ENCODE measurements at places on chromosomes 2 and 18. TPM values are rescaled to one million over a fixed set of nuclear protein-coding genes. Genes with fewer than 3 reads are reported as not detected.

DNA sequence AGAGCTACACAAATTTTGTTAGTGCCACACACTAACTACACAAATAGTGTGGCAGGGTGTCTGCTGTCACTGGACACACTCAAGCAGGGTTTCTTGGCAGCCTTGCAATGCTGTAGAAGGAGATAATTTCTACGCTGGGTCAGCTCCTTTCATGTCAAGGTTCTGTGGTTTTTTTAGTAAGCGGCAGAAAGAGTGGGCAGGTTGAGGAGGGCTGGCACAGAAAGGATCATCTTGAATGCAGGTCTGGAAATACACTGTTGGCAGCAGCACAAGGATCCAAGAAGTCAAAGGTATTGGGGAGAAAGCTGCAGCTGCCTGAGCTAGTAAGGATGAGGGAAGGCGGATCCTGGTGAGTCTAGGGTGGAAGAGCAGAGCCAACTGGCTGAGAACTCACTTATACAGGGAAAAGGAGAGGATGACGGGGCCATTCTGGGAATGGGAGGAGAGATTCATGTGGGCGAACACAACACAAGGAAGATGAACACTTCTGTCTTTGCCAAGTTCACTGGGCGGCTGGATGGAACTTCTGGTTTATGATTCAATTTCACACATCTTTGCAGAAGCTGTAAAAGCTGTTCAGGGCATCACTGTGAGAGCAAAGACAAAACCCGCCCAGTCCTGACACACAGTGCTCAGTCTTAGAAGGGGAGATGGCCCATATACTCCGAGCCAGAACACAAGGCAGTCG, 16.9 kb upstream of the CYRIA start:
- no peak overlapping the region for H3K4me3 ChIP-seq
- no peak overlapping the region for H3K27ac ChIP-seq
- H3K27me3 ChIP-seq = no peaks in the 10 kb centered on the region
- DNase-seq = no peak
- H3K36me3 ChIP-seq = no peaks in the 10 kb centered on the region

- no peak for DNase-seq
- no peaks in the 10 kb centered on the region for H3K36me3 ChIP-seq
- H3K4me1 ChIP-seq = no peaks in the 10 kb centered on the region
- H3K4me3 ChIP-seq = no peak overlapping the region
These were observed 300.0 kb upstream of the HDAC4 start for GRCh38 chr2:239700686-239701345.

- H3K27me3 ChIP-seq = peaks cover 7% of the 10 kb centered on the region
- H3K27ac ChIP-seq = no peak overlapping the region
- H3K4me3 ChIP-seq = no peak overlapping the region
- H3K4me1 ChIP-seq = no peaks in the 10 kb centered on the region
These were observed 147.9 kb downstream of the GALNT3 start for GRCh38 chr2:165645930-165646831.

GRCh38 chr18:48486754-48487153, 52.1 kb upstream of the CTIF start:
- H3K36me3 ChIP-seq = no peaks in the 10 kb centered on the region
- H3K27me3 ChIP-seq = peaks cover 4% of the 10 kb centered on the region
- no peak overlapping the region for H3K27ac ChIP-seq
- no peak overlapping the region for H3K4me3 ChIP-seq

GRCh38 chr18:70425236-70425635, 136.4 kb downstream of the SOCS6 start:
- H3K4me3 ChIP-seq = no peak overlapping the region
- no peaks in the 10 kb centered on the region for H3K27me3 ChIP-seq
- DNase-seq = no peak
- no peak overlapping the region for H3K27ac ChIP-seq
- no peaks in the 10 kb centered on the region for H3K36me3 ChIP-seq

GRCh38 chr2:235619544-235619943, 125.7 kb downstream of the AGAP1 start:
- H3K36me3 ChIP-seq = no peaks in the 10 kb centered on the region
- H3K4me1 ChIP-seq = no peaks in the 10 kb centered on the region
- no peak overlapping the region for H3K27ac ChIP-seq
- no peaks in the 10 kb centered on the region for H3K27me3 ChIP-seq
- H3K4me3 ChIP-seq = no peak overlapping the region
- DNase-seq = no peak

- H3K27ac ChIP-seq = no peak overlapping the region
- peaks cover 45% of the 10 kb centered on the region for H3K36me3 ChIP-seq
- no peaks in the 10 kb centered on the region for H3K4me1 ChIP-seq
- no peak for DNase-seq
These were observed 96.1 kb downstream of the UGGT1 start for GRCh38 chr2:128187032-128187654.

DNA sequence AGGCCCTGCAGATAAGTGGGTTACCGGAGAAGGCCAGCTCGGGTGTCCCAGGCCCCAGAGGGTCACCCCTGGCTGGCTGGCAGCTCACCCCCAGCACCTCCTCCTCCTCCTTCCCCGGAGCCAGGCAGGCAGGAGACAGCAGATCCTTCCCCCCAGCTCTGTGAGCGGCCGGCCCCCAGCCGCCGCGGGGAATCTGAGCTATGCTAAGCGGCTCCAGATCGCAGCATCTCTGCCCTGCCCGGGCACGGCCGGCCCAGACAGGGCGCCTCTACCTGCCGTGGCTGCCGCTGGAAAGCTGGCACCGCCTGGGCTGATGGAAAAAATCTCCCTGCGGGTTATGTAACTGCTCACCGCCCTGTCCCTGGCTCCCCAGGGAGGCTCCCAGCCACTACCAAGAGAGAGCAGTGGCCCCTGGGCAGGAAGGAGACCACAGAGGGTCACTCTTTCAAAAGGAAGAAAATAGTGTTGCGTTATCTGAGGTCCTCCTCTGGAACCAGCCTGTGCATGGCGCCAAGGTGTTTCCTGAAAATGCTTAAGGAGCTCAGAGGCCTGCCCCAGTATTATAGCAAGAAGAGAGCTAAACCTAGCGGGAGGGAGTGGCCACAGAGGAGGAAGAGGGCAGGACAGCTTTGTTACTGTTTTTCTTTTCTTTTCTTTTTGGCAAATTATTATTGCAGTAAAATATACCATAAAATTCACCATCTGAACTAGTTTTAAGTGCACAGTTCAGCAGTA, 179.0 kb downstream of the SMAD7 start:
- H3K27ac ChIP-seq = no peak overlapping the region
- no peaks in the 10 kb centered on the region for H3K4me1 ChIP-seq
- DNase-seq = no peak
- H3K4me3 ChIP-seq = no peak overlapping the region
- H3K27me3 ChIP-seq = peaks cover 6% of the 10 kb centered on the region

GRCh38 chr2:240877460-240878340, 9.1 kb downstream of the AGXT start:
- no peak overlapping the region for H3K27ac ChIP-seq
- no peak for DNase-seq
- no peaks in the 10 kb centered on the region for H3K36me3 ChIP-seq
- no peaks in the 10 kb centered on the region for H3K4me1 ChIP-seq
- no peak overlapping the region for H3K4me3 ChIP-seq

GRCh38 chr2:72723769-72724370, 102.0 kb downstream of the EXOC6B start:
- H3K36me3 ChIP-seq = no peaks in the 10 kb centered on the region
- no peak for DNase-seq
- no peak overlapping the region for H3K4me3 ChIP-seq

GRCh38 chr2:229453230-229453629, 182.1 kb upstream of the PID1 start:
- DNase-seq = no peak
- H3K27ac ChIP-seq = no peak overlapping the region
- H3K4me3 ChIP-seq = no peak overlapping the region
- H3K27me3 ChIP-seq = no peaks in the 10 kb centered on the region
- no peaks in the 10 kb centered on the region for H3K36me3 ChIP-seq
- H3K4me1 ChIP-seq = no peaks in the 10 kb centered on the region

DNA sequence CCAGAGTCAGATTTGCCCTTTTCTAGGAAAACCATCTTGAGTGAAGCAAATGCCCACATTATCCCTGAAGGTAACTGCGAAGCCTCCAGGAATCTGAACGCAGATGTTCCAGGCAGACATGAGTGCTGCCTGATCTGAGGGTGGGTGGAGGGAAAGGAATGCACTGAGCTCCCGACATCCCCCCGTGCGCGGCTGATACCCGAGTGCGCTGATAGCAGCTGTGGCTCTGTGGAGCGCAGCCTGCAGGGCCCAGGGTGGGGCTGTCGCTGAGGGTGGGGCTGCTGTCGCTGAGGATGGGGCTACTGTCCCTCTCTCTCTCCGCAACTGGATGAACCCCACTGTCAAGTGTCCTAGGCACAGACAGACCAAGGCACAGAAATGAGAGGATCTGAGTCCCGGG, 82.4 kb downstream of the GFPT1 start:
- H3K27ac ChIP-seq = no peak overlapping the region
- no peaks in the 10 kb centered on the region for H3K36me3 ChIP-seq
- DNase-seq = no peak
- H3K4me1 ChIP-seq = peaks cover 10% of the 10 kb centered on the region

GRCh38 chr18:78138983-78139496, 840.6 kb upstream of the SALL3 start:
- H3K27ac ChIP-seq = no peak overlapping the region
- H3K4me1 ChIP-seq = no peaks in the 10 kb centered on the region
- no peak overlapping the region for H3K4me3 ChIP-seq
- H3K36me3 ChIP-seq = no peaks in the 10 kb centered on the region

DNA sequence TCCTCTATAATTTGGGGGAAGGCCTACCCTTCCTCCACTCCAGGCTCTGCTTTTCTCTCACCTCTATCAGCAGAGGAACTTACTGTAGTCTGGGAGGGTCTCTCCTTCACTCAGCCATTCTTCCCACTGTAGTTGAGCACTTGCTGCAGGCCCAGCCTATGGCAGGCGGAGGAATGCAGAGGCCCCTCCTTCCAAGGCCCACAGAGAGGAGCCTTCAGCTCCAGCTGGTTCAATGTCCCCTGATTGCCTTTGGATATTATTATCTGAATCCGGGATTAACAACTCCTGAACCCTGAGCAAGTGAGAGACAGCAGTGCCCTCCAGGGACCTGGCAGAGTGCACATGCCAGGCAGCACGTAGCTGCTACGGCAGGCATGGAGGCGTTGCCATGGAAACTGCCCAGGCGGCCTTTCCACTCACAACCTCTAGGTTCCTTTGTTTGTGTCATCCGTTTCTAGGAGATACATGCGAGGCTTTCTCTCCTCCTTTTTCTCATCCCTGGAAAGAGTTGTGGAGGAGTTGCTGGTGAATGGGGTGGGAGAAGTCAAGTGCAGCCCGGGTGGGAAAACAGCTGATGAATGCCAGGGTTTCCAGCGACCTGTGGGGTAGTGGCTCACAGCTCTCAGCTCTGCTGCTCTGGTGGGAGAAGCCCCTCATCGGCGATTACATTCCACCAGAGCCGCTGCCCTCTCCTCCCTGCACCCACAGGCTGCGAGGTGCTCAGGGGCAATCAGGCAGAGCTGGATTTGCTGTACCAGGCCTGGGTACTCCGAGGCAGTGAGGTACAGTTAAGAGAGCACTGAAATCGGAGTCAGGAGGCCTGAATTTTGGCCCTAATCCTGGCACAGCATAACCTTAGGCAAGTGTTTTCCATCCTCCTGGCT, 55.3 kb upstream of the HK2 start:
- no peaks in the 10 kb centered on the region for H3K36me3 ChIP-seq
- no peaks in the 10 kb centered on the region for H3K4me1 ChIP-seq
- H3K4me3 ChIP-seq = no peak overlapping the region
- peaks cover 7% of the 10 kb centered on the region for H3K27me3 ChIP-seq
- H3K27ac ChIP-seq = no peak overlapping the region
- no peak for DNase-seq

DNA sequence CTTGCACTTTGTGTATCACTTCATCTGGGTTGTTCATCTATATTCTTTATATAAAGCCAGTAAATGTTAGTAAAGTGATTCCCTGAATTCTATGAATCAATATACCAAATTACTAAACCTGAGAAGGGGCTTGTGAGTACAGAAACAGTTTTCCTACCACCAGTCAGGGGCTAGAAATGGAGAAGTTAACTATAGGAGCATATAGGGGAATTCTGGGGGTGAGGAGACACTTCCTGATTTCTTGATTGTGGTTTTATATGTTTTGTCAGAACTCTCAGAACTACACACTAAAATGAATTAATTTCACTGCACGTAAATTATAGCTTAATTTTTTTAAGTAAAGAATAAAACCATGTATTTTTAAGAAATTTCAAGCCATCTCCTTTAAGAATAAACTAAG, 93.7 kb downstream of the SESTD1 start:
- H3K4me3 ChIP-seq = no peak overlapping the region
- H3K27ac ChIP-seq = no peak overlapping the region
- peaks cover 9% of the 10 kb centered on the region for H3K36me3 ChIP-seq
- no peaks in the 10 kb centered on the region for H3K4me1 ChIP-seq

GRCh38 chr2:185338104-185338503, 400.5 kb upstream of the FSIP2 start:
- no peaks in the 10 kb centered on the region for H3K27me3 ChIP-seq
- H3K4me3 ChIP-seq = no peak overlapping the region
- no peak overlapping the region for H3K27ac ChIP-seq
- H3K4me1 ChIP-seq = no peaks in the 10 kb centered on the region

DNA sequence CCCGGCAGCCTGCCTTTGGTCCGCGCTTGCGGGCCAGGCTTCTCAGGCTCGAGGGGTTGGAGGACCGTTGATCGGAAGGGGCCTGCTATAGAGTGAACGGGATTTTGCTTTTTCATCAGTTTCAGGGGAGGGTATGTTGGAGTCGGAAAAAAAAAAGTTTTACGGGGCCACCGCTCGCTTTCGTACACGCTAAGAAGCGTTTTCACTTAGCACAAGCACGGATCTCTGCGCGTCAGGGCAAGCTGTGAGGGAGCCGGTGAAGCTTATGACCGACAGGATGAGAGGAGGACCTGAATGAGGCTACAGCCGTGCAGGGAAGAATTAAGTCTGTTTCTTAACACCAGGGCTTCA, 443 bp downstream of the CPSF3 start:
- H3K27me3 ChIP-seq = no peaks in the 10 kb centered on the region
- no peak overlapping the region for H3K4me3 ChIP-seq
- peak; percentile 22 for DNase-seq
- no peak overlapping the region for H3K27ac ChIP-seq
- H3K36me3 ChIP-seq = peaks cover 13% of the 10 kb centered on the region
- peaks cover 37% of the 10 kb centered on the region for H3K4me1 ChIP-seq

DNA sequence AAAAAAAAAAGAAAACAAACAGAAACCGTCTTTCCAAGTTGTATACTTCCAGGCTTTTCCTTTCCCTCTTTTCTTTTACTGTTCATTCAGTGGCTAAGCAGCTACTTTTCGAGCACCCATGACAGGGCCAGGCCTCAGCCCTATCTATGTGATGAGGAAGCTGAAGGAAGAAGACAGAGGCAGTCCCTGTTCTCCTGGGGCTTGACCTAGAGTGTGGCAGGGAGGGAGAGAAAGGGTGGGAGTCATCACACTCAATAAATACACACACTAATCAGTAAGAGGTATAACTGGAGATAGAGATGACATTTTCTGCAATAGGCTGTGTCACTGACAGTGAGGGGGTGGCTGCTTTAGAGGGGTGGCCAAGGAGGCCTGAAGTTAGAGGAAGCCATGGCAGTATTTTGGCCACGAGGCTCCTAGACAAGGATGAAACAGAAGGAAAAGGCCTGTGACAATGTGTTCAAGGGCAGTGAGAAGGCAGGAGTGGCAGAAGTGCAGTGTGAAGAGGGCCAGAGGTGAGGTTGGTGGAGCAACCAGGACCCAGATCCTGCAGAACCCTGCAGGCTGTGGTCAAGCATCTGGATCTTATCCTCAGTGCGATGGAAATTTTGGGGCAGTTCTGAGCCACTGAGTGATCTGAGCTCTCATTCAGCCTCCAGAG, 131.8 kb upstream of the TTC39C start:
- H3K36me3 ChIP-seq = no peaks in the 10 kb centered on the region
- H3K27ac ChIP-seq = no peak overlapping the region
- H3K4me1 ChIP-seq = peaks cover 23% of the 10 kb centered on the region
- no peak overlapping the region for H3K4me3 ChIP-seq

TXNDC2 gene
- 0.26 TPM for total RNA-seq

LHCGR gene
- not detected for total RNA-seq

SPATS2L gene
- total RNA-seq = 35.1 TPM

FLACC1 gene
- 1.1 TPM for total RNA-seq

RGPD3 gene
- total RNA-seq = 0.16 TPM

MBD1 gene
- total RNA-seq = 95.2 TPM

Measured in activated T-helper 1 cell treated with anti-CD3 and anti-CD28 coated beads, Interleukin-12 subunit alpha, Interleukin-12 subunit beta, Interleukin-2, Interleukin-4 antibody, amounts not matched to agents 30 ng/mL and 10 ng/mL and 1 ng/mL, durations not matched to agents 14 hours and 24 hours and 36 hours (primary cell).